Stimulated activated CD4-positive, alpha-beta T cell treated with anti-CD3 and anti-CD28 coated beads, Interleukin-2, amount 100 ng/mL, for 48 hours (primary cell): ENCODE measurements at places on chromosomes 3 and 15.

DNA sequence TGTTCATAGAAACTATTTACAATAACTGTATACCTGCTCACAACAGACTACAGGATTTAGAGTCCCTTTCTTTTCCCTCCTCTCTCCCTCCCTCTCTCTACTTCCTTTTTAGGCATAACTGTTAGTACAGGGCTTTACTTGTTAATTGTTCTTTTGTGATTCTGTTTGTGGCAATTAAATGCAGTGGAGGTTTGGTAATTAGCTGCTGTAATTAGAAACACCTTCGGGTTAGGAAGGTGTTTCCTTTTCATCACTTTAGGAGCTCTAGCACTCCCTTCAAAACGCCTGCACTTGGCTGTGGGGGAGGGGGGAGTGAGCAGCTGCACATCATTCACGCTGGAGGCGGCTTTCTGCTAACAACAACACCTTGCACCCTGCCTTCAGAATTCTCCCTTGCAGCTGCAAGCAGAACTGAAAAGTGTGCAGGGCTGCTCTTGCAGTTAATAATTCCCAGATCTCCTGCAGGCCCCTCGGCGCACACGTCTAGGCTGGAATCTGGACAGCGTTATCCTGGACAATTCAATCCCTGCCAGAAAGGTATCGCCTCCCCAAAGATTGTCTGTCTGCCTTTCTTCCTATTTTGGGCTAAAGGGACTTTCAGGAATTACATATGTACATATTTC is 242.6 kb upstream of the RGMA start:
- DNase-seq: no peak

- no peak for DNase-seq
These were observed 121.5 kb downstream of the PTPRG start for GRCh38 chr3:61682671-61683548.

GRCh38 chr3:142053244-142053643 is 96.1 kb downstream of the TFDP2 start:
- no peak for DNase-seq

- no peak for DNase-seq
These were observed 59.1 kb upstream of the TLE3 start for GRCh38 chr15:70156671-70157271.

DNA sequence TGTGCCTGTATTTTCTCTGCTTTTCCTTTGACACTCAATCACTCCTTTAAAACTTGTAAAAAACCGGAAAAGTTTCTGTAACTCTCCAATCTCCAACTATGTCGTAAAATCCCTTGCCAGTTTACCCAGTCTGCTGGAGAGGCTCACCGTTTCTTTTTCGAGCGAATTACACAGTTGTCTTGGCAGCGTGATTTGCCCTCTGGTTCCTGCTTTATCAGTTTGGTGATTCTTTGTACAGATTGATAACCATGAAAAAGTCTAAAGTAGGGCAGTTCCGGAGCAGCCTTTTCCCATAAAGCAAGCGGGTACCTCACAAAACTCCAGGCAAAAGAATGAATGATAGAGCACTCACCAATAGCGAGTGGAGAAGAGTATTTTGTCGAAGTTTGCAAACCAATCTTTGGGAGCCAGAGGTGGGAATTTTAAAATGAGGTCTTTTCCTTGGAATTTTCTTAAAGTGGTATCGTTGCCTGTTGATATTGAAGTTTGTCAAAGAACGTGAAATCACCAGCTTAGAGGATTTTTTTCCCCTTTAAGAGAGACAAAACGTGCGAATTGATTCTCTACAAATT is at the start of gene TTC23:
TSS of gene TTC23 (minus strand) at position 312 of the 572 bp plus-strand sequence. CDS start 20,869 bp downstream, outside the sequence.
- DNase-seq: no peak

GRCh38 chr3:42376344-42376798 is 34.0 kb downstream of the LYZL4 start:
- DNase-seq: peak; percentile 41

DNA sequence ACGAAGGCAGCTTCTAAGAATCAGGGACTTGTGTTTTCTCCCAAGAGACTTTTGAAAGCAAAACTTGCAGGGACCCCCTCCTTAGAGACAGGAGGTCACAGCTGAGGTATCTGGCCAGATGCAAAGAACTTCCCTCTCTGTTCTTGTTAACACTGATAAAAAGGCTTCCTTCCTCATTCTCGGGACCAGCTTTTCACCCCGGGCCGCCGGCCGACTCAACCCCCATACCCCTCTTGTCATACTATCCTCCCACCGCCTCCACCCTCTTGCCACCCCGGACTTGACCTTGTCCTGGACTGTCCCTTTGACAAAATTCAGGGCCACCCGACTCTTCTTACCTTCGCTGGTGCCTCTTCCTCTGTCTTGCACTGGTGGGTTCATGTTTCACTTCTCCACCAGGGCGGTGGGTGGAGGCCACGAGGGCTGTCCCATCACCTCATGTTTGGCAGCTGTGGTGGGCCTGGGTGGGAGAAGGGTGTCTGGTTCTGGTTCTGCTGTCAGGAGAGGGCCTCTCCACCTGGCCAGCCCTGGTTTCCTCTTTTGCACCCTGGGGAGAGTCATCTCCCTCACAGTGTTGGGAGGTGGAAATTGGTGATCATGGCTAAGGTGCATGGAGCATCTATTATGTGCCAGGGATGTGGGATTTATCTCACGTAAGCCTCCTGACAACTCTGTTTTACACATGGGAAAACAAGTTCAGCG is 32.5 kb downstream of the BHLHE40 start:
- no peak for DNase-seq
